ENCODE measurements at places on chromosomes 11 and 22.

GRCh38 chr11:119378851-119379465, 2.5 kb downstream of the USP2 start:
- DNase-seq: no peak

- DNase-seq: no peak
These were observed 192.6 kb downstream of the CASP12 start for GRCh38 chr11:104705490-104706190.

GRCh38 chr22:19407649-19408606, 23.6 kb downstream of the HIRA start:
- DNase-seq: no peak

DNA sequence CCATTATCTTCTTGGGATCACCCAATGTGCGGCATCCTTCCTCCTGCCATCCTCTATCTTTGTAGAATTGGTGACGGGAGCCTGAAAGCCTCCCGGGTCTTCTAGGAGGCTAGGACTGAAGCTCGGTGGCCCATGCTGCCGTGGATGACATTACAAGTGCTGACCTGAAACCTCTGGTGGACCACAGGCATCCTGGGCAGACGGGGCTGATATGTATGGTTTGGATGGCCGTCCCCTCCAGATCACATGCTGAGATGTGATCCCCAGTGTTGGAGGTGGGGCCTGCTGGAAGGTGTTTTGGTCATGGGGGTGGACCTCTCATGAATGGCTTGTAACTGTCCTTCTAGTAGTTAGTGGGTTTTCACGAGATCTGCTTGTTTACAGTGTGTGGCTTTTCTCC, 1525.8 kb downstream of the BRD1 start:
- DNase-seq: no peak

DNA sequence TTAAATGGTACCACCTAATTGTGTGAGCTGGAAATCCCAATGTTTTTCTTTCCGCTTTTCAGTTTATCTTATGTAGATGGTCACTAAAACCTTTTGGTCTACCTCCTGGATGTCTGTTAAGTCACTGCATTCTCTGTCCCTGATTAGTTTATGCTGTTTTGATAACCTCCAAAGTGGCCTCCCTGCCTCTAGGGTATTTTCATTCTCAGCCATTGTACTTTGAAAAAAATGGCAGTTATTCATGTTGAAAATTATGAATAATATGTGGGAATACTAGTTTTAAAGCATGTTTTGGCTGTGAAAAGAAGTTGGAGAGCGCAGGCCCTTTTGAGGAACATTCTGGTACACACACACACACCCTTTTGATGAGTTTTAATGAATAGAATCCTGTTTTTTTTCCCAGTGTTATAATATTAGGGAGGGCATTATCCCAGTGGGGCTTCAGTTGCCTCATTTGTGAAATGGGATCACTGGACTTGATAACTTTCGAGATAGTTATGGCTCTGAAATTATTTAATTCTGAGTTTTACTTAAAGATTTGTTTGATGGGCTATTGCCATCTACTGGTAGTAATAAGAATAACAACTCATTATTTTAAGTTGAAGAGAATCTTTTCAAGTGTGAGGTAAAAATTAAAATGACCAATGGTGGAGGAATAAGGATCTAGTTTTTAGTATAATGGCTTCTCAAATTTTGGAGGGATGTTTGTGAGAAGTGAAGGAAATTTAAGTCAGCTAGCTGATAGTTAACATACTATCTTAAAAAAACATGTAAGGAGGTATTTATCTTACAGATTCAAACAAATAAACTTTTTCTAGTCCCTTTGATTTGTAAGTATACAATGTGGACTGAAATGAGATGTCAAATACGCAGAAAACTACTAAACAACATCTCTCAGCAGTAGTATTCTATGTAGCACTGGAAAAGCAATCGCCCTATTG, 3.9 kb downstream of the FDX1 start:
- DNase-seq: no peak

GRCh38 chr11:69351460-69351859, 57.5 kb downstream of the MYEOV start:
- DNase-seq: no peak

- no peak for DNase-seq
These were observed 1.7 kb upstream of the OR52K1 start for GRCh38 chr11:4480577-4481239.

DNA sequence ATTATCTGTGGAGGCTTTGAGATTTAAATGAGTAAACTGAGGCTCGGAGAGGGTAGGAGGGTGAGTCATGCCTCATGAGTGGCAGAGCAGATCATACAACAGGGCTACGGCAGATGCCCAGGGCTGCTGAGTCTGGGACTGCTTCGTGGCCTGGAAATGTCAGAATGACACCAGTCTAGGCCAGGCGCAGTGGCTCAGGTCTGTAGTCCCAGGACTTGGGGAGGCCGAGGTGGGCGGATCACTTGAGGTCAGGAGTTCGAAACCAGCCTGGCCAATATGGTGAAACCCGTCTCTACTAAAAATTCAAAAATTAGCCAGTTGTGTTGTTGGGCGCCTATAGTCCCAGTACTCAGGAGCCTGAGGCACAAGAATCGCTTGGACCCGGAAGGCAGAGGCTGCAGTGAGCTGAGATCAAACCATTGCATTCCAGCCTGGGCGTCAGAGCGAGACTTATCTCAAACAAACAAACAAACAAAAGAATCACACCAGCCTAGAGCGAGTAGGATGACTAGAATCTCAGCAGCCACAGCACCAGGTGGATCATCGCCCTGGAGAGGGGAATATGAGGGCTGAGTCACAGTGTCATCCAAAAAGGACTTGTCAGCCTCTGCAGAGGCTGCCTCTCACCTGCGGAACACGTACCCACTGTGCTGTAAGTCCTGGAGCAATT, 48.6 kb upstream of the ADA2 start:
- DNase-seq: no peak

DNA sequence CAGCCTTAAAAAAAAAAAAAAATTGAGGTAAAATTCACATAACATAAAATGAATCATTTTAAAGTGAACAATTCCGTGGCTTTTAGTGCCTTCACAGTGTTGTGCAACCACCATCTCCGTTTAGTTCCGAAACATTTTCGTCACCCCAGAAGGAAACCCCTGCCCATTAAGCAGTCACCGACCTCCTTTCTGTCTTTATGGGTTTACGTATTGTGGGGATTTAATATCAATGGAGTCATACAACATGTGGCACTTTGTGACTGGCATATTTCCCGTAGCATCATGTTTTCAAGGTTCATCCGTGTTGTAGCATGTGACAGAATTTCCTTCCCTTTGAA, 65.5 kb downstream of the BCR start:
- DNase-seq: no peak

DNA sequence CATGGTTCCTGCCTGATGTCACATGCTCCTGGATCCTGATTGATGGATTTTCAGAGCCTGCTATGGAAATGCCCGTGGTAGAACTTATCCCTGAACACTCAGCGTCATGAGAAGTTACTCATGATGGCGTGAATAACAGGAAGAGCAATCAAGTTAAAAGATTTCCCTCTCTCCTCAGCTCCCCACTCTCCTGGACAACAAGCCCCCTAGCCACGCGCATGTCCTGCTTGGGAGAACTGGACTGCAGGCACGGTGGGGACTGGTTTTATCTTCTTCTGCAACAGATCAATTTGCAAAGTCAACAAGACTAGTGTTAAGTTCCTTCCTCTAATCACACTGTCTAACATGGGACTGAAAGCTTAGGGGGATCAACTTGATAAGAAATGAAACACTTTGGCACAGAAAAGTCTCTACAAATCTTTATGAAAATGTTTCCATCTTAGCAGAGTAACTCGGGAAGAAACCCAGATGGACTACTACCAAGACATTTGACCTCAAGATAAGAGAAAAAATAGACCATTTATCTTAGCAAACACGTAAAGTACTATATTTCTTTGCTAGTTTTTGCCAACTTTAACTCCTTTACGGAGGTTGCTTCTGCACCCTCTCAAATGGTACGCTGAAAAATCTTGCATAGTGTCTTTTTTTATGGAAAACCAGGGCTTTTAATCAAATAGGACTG, 27.6 kb downstream of the POU2AF1 start:
- no peak for DNase-seq

DNA sequence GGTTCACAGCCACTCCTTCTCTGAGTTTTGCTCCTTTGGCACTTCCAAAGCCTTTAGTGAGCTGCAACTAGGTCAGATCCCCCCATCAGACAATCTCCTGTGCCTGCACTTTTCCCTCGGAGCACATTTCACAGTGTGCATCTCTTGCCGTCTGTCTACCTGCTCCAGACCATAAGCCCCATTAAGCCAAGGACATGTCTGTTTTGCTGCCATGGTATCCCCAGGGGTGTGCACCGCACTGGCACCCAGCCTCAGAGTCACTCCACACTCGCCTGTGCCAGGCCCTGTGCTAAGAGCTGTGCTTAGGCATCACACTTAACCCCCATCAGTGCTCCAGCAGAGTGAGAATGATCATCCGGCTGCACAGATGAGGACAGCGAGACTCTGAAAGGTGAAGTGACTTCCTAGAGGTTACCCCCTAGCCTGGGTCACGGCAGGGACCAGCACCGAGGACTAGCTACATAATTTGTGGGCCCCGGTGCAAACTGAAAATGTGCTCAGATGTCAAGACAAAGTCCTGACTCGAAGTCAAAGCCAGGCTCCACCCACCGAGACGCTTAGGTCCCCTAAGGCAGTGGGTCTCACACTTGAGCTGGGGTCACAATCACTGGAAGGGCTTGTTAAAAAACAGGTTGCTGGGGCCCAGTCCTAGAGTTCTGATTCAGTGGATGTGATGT, 33.9 kb downstream of the ARRB1 start:
- DNase-seq: no peak

DNA sequence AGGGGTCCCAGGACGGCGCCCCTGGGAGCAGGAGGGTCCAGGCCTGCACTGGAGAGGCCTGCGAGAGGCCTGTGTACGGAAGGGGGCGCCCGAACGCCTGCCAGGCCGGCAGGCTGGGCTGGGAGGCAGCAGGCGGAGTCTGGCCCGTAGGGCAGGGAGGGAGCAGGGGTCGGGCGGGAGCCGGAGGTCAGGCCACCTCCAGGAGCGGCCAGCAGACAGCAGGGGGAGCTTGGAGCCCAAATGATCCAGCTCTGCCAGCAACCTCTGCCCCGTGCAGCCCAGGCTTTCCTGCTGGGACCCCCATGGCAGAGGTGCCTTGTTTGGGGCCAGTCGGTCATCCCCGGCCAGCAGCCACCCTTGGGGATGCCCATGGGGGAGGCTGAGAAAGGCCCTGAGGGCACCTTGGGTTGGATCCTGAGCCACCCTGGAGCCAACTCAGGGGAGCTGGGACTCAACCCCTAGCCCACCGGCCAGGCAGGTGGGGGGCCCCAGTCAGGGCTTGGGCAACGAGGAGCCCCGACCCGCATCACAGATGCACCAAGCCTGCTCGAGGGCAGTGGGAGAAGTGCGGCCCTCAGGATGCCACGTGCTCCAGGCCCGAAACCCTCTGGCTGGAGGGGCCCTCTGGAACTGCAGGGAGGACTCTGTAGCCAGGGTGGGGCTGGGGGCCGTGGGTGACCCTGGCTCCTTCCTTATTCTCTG, 9.6 kb upstream of the SYT8 start:
- DNase-seq: no peak

- DNase-seq: no peak
These were observed 141.4 kb downstream of the NTM start for GRCh38 chr11:131511794-131512193.

DNA sequence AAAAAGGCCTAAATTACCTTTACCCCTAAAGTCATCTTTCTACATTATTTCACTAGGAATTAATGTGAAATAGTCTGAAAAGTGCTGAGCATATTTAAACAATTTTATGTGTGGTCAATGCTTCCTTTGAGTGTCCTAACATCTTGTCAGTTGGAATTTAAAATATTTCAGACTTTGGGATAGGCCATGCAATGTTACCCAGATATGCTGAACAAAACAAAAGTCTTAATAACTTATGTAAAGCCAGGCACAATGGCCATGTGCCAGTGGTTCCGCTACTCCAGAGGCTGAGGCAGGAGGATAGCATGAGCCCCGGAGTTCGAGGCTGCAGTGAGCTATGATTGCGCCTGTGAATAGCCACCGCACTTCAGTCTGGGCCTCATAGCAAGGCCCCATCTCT, 137.4 kb downstream of the CADM1 start:
- DNase-seq: no peak

GRCh38 chr11:12640926-12641849, 33.0 kb upstream of the TEAD1 start:
- no peak for DNase-seq

DNA sequence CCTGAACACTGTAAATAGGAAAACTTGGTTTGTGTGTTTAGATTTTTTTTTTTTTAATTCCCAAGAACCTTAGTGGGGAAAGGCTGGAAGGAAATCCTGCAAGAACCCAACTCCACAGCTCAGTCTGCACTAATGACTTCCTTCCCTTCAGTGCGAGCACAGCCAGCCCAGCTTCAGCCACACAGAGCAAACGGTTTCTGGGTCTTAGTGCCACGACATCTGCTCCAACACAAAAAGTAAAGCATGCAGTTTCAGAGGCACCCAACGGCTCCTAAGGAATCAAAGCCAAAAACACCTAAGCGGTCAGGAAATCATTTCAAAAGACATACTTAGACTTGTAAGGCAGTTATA, 236.1 kb downstream of the TTC28 start:
- DNase-seq: no peak

GRCh38 chr11:83132191-83132590, 24.7 kb upstream of the PCF11 start:
- DNase-seq: no peak

DNA sequence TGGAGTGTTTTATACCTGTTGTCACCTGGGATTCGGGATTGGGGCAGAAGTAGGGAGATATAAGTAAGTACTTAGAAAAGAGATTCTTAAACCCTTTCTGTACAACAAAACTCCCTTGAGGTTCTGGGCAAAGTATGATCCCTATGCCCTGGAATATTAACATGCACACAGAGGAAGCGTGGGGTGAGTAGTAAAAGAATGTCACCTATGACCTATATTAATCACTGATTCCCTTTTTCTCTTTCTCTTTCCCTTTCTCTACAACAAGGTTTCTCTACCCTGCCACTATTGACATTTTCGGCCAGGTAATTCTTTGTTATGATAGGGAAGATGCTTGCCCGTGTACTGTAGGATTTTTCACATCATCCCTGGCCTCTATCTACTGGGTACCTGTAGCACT, 209.7 kb upstream of the PLET1 start:
- no peak for DNase-seq

- DNase-seq: no peak
These were observed 20.3 kb upstream of the MICAL3 start for GRCh38 chr22:18044548-18045271.

GRCh38 chr11:70483917-70484316, 85.6 kb downstream of the CTTN start:
- DNase-seq: no peak

GRCh38 chr11:70031631-70032469, 46.3 kb upstream of the ANO1 start:
- no peak for DNase-seq

- DNase-seq: no peak
These were observed 22.1 kb upstream of the IGLL5 start for GRCh38 chr22:22865311-22866072.

DNA sequence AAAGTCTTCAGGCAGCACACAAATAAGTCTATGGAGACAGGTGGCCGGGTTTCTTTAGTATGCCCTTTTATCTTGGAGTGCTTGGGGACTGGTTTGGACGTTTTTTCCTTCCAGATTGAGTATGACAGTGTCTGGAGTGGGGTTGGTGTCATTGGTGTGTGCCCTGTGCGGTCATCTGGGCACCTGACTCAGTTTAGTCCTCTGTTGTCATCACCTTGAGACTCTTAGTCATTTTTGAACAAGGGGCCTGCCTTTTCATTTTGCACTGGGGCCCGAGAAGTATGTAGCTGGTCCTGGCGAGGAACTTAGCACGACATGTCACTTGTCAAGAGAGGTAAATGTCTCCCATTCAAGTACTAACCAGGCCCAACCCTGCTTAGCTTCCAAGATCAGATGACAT, 27.2 kb upstream of the MYO18B start:
- no peak for DNase-seq

GRCh38 chr22:43163241-43163795, 12.0 kb downstream of the TSPO start:
- no peak for DNase-seq

All from SIG-M5 (cell line).